ENCODE measurements at places on chromosomes 7 and 10.

- no peak for DNase-seq
Observed at GRCh38 chr7:102061981-102062390, 224.7 kb upstream of the SH2B2 start.

DNA sequence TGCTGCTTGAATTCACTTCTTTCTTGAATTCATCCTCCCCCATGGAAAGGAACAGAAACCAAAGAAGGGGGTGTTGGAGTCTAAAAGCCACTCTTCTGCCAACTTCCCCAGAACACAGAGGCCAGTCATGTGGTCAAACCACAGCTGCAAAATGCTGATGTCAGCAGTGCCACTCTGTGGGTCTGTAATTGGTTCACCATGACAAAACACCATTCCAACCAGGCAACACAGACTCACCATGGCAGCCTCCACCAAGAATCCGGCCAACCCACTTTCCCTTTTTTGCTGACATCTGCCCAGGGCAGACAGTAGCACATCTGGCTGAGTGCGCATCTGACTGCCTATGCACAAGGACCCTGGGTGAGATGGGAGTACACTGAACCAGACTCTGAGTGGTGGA lies 16.8 kb downstream of the OSBPL3 start:
- no peak for DNase-seq

- DNase-seq, result no peak
Observed at GRCh38 chr7:55094092-55094690, 75.4 kb downstream of the EGFR start.

GRCh38 chr10:62154231-62154630 lies 114.4 kb downstream of the RTKN2 start:
- no peak for DNase-seq

DNA sequence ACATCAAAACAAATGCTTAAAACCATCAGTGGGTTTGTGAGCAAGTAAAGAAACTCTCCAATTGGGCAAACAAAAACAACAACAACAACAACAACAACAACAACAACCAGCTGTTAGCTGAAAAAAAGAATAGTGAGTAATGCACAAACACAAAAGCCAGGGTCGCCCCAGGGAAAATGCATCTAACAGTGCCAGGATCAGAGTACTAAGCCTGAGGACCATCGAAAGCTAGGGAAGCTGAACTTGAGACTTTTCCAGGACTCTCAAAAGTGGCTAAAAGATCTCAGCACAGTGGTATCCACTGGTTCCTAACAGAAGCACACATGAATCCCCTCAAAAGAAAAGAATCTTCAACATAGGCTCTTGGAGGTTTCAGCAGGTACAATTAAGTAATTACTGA lies 83.3 kb downstream of the CPXM2 start:
- no peak for DNase-seq

- DNase-seq, result no peak
Observed at GRCh38 chr7:1220977-1221745, 11.5 kb upstream of the UNCX start.

DNA sequence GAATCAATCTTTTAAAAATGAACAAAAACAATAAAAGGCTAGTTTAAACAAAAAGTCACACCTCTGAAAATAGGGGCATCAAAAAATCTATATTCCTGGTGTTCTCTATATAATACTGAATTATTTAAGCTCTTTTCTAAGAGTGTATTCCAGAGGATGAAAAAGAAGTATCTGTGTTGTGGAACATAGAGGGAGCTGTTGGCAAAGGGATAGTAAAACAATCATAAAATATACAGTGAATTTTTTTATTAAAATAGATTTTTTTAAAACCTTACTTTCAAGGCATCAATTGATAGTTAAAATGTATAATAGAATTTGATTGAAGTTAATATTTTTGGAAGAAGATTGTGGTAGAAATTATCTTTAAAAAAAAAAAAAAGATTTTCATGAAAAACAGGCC lies 1409.1 kb upstream of the CELF2 start:
- no peak for DNase-seq

- DNase-seq, result no peak
Observed at GRCh38 chr10:9762966-9763656, 1254.6 kb upstream of the CELF2 start.

- no peak for DNase-seq
Observed at GRCh38 chr10:96683710-96684109, 36.6 kb downstream of the PIK3AP1 start.

DNA sequence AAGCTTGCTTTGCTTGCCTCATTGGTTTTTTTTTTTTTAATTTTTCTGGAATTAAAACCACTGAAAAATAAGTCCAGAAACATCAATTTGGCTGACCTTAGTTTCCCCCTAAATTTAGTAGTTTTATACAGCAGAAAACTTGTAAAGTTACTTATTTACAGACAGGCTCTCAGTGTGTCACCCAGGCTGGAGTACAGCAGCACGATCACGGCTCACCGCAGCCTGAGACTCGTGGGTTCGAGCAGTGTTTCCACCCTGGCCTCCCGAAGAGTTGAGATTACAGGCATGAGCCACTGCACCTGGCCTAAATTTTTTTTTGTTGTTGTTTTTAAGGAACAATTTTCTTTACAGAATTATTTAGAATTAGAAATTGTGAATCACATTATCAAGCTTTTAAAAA lies 250.5 kb downstream of the SDK1 start:
- no peak for DNase-seq

GRCh38 chr10:79184145-79184625 lies 115.4 kb downstream of the ZMIZ1 start:
- peak; percentile 77 for DNase-seq

DNA sequence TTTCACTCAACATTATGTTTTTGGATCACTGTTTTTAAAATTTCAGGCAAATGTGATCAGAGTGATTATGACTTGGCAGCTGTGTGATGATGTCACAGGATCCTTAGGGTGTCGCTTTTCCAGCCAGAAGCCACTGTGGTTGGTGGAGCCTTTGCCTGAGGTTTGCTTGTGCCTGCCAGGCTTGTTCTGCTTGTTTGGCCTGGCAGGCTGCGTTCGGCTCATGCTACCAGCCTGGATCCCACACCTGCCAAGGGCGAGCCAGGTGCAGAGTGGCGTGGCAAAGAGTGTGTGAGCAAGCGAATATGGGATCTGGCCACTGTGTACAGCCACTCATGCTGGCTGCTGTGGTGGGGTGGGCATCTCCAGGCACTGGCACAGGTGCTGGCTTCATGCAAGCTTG lies 55.7 kb downstream of the ADK start:
- no peak for DNase-seq

- peak; percentile 16 for DNase-seq
Observed at GRCh38 chr7:33873981-33874750, 31.2 kb upstream of the BMPER start.

DNA sequence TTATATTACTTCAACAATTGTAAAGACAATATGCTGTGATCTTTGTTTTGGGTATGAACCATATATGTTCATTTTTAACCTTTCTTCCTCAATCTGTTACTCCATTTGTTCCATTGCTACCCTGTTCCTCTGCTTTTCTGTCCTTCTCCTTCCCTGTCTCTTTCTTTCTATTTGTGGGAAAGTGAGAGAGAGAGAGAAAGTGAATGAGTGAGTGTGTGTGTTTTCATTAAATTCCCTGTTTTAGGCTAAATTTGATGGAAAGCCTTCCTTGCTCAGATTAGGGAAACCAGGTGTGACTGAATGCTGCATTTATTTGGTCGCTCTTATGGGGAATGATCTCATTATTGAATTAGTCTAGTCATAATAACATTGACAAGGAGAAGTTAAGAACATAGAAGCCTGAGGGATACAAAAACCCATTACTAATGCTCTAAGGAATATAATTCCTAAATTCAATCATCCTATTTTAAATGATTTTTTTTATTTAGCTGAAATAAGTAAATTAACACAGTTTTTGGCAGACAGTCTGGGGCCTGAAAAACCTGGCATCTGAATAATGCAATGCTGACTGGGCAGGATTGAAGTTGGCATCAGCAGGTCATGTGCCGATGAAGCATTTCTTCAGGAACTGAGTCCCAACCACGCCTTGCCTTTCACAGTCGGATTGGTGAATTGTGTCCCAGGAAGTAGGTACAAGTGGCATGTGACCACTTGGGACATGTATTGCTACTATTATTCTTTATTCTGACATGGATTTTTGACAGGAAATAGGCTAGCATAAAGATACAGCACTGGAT lies 117.6 kb upstream of the LRGUK start:
- no peak for DNase-seq

DNA sequence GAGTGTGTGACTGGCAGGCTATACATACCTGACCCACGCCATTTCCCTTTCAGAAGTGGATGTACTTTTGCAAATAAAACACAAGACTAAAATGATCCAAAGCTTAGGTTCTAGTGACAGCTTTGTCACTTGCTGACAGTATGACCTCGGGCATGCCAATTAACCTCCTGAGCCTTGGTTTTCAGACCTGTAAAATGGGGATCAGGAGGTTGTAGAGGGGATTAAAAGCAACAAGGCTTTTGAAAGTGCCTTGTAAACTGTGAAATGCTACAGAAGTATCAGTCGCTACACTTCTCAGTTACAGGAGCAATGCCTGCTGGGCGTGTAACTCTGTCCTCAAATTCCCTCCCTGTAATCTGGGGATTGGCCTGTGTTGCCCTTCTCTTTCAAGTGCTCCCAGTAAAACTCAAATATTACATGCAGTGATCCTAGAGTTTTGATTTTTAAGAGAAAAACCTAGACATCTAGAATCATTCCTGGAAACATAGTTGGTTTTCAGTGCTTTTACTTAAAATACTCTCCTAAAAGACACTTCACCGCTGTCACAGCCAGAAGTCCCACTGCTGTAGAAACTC lies 8.8 kb upstream of the GRB10 start:
- no peak for DNase-seq

GRCh38 chr10:17237149-17237527 lies 9.1 kb downstream of the VIM start:
- DNase-seq, result no peak

GRCh38 chr10:14086596-14086995 lies 244.1 kb downstream of the FRMD4A start:
- no peak for DNase-seq

DNA sequence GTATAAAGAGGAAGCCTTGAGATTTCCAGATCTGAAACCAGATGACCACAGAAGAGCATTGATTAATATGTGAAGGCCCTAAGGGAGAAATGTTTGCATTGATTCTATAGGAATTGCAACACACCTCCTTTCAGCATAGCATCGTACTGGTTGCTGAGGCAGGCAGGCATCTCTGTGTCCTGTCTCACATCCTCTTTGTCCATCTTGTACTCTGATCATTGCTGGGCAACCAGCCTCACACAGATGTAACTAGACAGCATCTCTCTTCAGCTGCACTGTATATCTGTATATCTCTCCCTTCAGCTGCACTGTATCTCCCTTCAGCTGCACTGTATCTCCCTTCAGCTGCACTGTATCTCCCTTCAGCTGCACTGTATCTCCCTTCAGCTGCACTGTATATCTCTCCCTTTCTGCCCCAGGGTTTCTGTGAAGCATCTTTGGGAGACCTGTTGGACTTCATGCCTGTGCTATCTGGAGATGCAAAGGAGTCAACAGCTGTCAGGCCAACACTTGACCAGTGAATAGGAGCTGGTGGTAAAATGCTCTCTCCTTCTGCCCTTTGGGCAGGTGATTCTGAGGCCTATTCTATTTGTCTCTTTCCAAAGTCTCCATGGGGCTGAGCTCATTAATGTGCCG lies 40.3 kb downstream of the TMEM178B start:
- DNase-seq, result no peak

GRCh38 chr10:74036474-74036873 lies 38.6 kb downstream of the VCL start:
- DNase-seq, result no peak

DNA sequence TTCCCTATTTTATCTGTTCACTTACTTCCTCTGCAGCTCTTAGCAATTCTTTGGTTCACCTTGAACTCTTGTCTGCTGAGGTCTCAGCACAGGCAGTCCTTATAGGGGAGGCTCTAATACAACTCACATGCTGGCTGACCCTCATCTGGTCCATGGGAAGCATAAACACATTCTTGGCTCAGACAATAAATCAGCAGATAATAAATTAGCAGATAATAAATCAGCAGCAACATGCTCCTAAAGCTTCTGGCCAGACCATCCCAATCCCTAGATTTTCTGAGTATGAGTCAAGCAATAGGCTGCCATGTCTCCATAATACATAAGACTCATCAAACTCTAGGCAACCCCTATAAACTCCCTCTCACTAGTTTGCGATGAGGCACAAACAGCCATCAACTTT lies 208.6 kb upstream of the STEAP4 start:
- DNase-seq, result no peak

GRCh38 chr10:22605168-22605567 lies 109.2 kb downstream of the PIP4K2A start:
- DNase-seq, result no peak

GRCh38 chr10:14556285-14556956 lies 218.3 kb downstream of the FAM107B start:
- DNase-seq, result no peak

- DNase-seq, result no peak
Observed at GRCh38 chr7:17474724-17475344, 176.4 kb downstream of the AHR start.

DNA sequence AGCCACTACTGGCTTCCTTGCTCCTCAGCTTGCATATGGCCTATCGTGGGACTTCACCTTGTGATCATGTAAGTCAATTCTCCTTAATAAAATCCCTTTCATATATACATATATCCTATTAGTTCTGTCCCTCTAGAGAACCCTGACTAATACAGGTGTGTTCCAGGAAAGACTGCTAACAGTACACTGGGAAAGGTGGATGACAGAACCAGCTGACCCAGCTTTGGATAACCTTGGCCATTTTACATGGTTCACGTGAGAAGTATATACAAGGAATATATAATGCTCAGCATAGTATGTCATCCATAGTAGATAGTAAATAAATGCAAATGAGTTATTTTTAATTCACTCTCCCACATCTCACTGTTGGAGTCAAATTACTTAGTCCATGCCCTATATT lies 1003.5 kb downstream of the SORCS3 start:
- no peak for DNase-seq

- DNase-seq, result no peak
Observed at GRCh38 chr7:74006451-74007241, 21.3 kb upstream of the ELN start.

GRCh38 chr7:105315357-105315756 lies 73.4 kb downstream of the SRPK2 start:
- DNase-seq, result no peak

GRCh38 chr7:131431289-131431688 lies 103.6 kb downstream of the MKLN1 start:
- peak; percentile 36 for DNase-seq
